Nucleus accumbens (tissue), 56 donors: ENCODE measurements at places on chromosomes 6 and 20.

DNA sequence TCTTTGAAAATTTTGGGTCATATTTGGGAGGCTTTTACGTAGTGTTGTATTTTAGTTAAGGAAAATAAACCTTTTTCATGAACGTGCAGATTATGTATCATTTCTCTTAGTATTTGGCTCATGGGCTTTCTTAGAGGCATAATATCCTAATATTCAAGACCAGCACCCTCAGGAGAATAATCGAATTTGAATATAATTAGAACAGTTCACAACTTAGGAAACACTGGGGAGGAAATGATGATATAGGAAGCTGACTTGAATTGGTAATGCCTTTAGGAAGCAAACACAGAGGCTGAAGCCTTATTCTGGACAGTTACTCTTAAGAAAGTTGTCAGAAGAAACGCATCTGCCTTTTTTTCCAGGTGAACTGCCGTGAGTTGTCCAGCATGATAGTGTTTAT is at the start of gene GFRAL:
GFRAL (plus strand) TSS at position 301 of the 400 bp plus-strand sequence; CDS start at position 387, 86 bp downstream.
- DNase-seq: no peak

- DNase-seq: no peak
These were observed 1.4 kb downstream of the ZNF184 start for GRCh38 chr6:27471365-27472115.

DNA sequence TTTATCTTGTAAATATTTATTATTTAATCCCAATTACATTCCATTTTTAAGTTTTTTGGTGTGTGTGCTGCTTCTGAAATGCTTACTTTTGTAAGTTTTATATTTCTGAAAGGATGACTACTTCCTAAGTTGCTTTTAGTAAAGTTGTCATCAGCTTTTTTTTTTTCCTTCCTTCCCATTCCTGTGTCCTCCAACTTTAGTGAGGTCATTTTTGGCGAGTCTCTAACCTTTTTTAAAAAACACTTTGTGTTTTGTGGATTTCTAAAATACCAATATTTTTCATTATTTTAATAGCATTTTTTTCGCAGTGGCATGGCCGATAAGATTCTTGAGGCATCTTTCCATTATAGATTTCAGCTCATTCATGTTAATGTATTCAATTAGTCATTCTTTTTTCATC is 30.9 kb downstream of the FIG4 start:
- no peak for DNase-seq

DNA sequence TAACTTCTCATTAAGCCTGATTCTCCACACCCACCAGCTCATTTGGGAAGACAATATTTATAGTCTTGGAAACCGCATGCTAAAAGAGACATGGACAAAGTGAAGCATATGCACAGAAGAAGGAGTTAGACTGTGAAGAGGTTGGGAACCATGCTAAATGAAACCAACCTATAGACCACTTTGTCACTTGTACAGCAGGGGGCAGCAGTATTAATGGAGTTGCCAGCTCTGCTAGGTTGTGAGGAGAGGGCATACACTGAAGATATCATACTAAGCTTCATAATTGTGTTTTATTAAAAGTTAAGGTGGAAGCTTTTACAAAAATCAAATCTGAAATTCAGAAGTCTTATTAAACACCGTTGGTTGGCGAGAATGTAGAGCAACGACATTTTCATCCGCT is 38.3 kb upstream of the HMGCLL1 start:
- no peak for DNase-seq

DNA sequence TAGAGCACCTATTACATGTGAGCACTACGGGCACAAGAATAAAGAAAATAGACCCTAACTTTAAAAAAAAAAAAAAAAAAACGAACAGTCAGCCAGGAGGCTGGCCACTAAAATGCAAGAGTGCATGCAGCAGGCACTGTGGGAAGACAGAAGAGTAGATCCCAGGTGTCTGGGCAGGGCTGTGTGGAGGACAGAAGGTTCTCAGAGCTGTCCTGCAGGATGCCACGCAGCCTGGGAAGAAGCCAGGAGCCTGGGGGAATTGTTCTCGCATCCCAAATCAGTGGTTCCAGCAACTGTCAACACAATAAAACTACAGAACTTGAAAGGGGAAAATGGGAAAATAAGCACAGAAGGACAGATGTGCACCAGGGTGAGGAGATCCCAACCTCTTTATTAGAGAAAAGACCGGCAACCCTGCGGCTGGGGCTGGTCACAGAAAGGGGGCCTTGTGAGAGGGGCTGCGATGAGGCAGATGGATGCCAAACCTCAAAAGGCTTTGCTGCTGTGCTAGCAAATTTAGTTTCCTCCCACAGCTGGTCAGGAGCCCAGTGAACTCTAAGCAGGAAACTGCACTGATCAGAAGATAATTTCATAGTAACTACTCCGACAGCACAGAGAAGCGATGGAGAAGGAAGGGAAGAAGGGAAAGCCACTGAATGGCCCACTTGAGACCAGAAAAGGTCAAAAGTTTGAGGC is 30.9 kb downstream of the MAP3K5 start:
- no peak for DNase-seq

GRCh38 chr6:52820198-52820597 is 16.6 kb upstream of the GSTA1 start:
- no peak for DNase-seq

DNA sequence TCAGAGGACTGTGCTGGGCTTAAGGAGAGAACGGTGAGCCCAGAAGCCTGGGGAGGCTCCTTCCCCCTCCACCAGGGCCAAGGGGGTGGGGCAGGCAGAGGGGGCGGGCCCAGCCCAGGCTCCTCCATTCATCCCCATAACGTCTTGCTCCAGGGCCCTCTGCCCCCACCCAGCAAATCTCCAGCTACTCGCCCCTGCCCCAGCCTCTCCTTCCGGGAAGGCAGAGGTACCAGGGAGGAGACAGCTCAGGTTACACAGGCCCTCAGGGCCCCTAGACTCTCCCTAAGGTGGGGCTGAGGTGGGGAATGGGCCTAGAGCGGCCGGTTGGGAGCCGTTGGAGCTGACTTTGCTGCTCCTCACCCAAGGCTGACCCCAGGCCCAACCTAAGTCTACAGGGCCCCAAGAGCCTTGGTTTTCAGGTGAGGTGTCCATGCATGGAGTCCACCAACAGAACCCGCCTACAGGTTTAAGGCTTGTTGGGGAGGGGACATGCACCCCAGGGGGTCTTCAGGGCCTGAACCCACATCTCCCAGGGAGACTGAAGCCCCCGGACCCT is 1.2 kb downstream of the LAMA5 start:
- DNase-seq: no peak

- DNase-seq: no peak
These were observed 1.5 kb downstream of the TNFRSF21 start for GRCh38 chr6:47308198-47308517.

- DNase-seq: no peak
These were observed 289.9 kb downstream of the CD109 start for GRCh38 chr6:73985891-73986290.

GRCh38 chr6:135002229-135002844 is 52.3 kb downstream of the HBS1L start:
- DNase-seq: no peak

GRCh38 chr20:21681922-21682318 is 23.5 kb upstream of the PAX1 start:
- DNase-seq: peak; percentile 33

- DNase-seq: peak; percentile 19
These were observed 107.8 kb downstream of the ZFP64 start for GRCh38 chr20:52083627-52084232.

GRCh38 chr6:88596801-88597200 is 366.6 kb downstream of the RNGTT start:
- DNase-seq: no peak

- no peak for DNase-seq
These were observed 144.5 kb upstream of the FLRT3 start for GRCh38 chr20:14481863-14482262.

DNA sequence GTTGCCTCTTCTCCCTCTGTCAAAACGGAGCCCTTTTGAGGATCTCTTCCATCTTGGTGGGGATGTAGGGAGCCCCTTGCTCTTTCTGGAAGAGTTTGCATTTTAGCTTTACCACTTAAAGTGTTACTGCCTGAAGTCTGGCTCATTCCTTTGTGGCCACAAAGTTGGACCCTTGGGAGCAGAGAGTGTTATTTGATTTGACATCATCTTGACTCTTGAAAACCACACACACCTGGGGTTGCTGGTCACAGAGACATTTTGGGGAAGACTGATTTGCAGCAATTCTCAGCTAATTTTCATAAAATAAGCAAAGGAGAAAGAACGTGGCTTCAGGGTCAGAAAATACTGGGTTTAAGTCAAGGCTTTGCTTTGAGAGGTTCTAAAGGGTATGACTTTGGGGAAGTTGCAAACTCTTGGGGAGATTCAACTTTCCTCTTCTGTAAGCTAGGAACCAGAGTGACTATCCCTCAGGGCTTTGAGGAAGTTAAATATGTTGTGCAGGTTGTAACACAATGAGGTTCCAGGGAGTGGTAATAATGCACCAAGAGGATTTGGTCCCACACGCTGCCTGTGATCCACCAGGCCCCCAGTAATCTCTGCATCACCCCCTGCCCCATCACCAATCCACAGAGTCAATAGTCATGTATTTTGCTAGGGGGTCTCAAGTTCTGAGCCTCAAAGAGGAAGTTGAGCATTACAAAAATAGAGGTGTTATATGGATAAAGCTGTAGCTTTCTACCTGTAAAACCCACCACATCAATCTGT is 141.6 kb upstream of the SLC24A3 start:
- no peak for DNase-seq

- no peak for DNase-seq
These were observed 518.0 kb downstream of the RFPL4B start for GRCh38 chr6:112865131-112865530.

GRCh38 chr20:13809373-13809772 is 24.5 kb downstream of the NDUFAF5 start:
- no peak for DNase-seq

DNA sequence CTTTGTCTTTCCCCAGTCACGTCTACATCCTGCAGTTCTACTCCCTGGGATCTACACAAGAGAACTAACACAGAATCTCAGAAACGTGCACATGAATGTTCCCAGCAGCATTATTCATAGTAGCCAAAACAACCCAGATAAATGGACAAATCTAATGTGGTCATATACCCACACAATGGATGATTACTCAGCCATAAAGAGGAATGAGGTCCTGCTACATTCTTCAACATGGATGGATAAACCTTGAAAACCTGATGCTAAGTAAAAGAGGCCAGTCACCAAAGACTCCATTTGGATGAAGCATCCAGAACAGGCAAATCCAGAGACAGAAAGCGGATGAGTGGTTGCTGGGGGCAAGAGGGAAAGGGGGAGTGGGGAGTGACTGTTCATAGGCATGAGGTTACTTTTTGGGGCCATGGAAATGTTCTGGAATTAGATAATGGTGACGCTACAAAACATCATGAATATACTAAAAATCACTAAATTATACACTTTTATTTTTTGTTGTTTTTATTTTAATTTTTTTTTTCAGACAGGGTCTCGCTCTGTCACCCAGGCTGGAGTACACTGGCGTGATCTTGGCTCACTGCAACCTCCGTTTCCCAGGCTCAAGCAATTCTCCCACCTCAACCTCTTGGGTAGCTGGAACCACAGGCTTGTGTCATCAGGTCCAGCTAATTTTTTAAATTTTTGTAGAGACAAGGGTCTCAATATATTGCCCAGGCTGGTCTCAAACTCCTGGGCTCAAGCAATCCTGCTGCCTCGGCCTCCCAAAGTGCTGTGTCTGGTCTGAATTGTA is 50.8 kb upstream of the DSN1 start:
- no peak for DNase-seq

GRCh38 chr20:38805958-38806854 is 709 bp downstream of the PPP1R16B start:
- peak; percentile 45 for DNase-seq

- DNase-seq: no peak
These were observed 111.7 kb upstream of the TMEM170B start for GRCh38 chr6:11425876-11426275.

GRCh38 chr6:164897523-164898235 is 411.7 kb downstream of the C6orf118 start:
- no peak for DNase-seq

DNA sequence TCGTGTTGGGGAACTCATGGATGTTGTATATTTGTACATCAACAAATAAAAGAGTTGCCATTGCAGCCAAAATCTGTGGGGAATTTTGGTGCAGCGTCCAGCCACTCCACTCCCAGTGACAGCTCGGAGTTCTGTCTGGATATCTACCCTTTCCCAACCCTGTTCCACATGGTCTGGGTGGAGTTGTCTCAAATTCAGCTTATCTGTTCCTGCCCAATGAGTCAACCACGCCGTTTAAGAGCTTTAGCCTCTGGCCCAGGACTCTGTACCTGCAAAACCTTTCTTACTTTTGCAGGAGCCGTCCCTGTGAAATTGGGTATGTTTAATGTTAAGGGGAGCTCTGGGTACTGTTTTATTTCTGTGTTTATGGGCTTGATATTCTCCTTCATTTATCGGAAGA is 33.9 kb upstream of the OVOL2 start:
- DNase-seq: no peak

- no peak for DNase-seq
These were observed 30.6 kb upstream of the RIPOR2 start for GRCh38 chr6:24966381-24966780.

- no peak for DNase-seq
These were observed 76.4 kb downstream of the EYA2 start for GRCh38 chr20:46970937-46971630.
